ENCODE measurements at places on chromosomes 1 and 21. TPM values are rescaled to one million over a fixed set of nuclear protein-coding genes. Genes with fewer than 3 reads are reported as not detected.

DNA sequence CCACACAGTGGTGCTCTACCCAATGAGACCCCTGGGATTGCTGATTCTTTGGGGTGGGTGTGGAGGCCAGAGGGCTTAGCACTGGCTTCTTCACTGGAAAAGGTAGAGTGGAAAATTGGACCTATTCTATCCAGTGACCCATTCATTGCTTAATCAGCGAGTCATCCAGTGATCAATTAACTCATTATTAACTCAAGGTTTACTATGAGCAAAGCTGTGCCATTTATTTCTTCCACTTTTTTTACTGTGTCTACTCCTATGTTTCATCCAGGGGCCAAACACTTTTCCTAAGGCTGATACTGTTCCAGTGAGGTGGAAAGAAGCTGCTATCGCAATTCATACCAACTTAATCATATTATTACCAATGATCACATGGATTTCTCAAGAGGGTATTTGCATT lies 363.9 kb downstream of the RPS6KC1 start:
- no peaks in the 10 kb centered on the region for H3K4me1 ChIP-seq
- no peaks in the 10 kb centered on the region for H3K27me3 ChIP-seq
- H3K27ac ChIP-seq = no peak overlapping the region
- H3K4me3 ChIP-seq = no peak overlapping the region

DNA sequence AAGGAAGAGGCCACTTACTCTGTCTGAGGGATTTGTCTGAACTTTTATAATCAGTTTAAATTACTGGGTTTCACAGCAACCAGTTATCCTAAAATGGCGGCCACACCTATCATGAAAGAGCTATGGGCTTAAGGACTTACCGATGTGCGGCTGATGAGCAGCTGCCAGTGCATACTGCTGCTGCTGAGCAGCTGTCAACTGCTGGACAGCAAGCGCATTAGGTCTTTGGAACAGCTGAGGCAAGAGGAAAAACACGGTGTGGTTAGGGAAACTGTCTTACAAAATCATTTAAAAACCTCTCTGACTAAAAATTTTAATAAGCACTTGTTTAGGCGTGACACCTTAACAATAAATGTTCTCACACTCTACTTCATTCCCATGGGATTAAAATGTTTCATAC lies 72.6 kb upstream of the SDC3 start:
- H3K36me3 ChIP-seq = no peaks in the 10 kb centered on the region
- H3K4me3 ChIP-seq = no peak overlapping the region
- no peak overlapping the region for H3K27ac ChIP-seq
- no peaks in the 10 kb centered on the region for H3K27me3 ChIP-seq
- no peak for DNase-seq
- peaks cover 8% of the 10 kb centered on the region for H3K4me1 ChIP-seq

DNA sequence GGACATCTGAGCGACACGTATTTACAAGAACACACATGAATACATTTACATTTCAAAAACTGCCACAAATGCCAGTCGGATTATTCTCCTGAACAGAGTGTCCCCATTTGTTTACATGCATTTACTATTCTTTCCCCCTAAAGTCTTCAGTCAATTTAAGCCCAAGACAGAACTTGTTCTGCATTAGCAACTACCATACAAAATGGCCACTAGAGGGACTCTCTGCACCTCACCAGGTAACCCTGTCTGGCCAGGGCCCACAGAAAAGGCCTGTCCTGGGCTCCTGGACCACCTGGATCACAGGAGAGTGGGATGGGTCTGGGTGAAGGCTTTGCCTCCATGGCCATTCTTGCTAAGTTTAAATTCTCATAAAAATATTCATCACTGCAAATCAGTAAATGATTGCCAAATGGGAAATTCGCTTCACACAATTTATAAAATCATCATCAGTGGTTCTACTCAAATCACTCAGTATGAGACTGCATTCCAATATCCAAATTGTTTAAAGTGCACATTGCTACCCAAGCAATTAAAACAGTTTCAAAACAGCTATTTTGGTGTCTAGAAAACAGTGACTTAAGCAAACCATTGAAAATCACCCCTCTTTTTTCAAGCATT lies 12.5 kb upstream of the GUCA2A start:
- no peak for DNase-seq
- H3K36me3 ChIP-seq = no peaks in the 10 kb centered on the region
- peaks cover 8% of the 10 kb centered on the region for H3K4me1 ChIP-seq
- no peaks in the 10 kb centered on the region for H3K27me3 ChIP-seq
- H3K4me3 ChIP-seq = no peak overlapping the region
- no peak overlapping the region for H3K27ac ChIP-seq

- DNase-seq = no peak
- no peaks in the 10 kb centered on the region for H3K4me1 ChIP-seq
- peaks cover 7% of the 10 kb centered on the region for H3K36me3 ChIP-seq
- H3K27ac ChIP-seq = no peak overlapping the region
Observed at GRCh38 chr21:32338209-32338921, 39.7 kb downstream of the MRAP start.

RSPO1 gene
- total RNA-seq = 0.32 TPM

SMPDL3B gene
- total RNA-seq = 27.4 TPM
